ENCODE measurements at places on chromosomes 3 and 15.

DNA sequence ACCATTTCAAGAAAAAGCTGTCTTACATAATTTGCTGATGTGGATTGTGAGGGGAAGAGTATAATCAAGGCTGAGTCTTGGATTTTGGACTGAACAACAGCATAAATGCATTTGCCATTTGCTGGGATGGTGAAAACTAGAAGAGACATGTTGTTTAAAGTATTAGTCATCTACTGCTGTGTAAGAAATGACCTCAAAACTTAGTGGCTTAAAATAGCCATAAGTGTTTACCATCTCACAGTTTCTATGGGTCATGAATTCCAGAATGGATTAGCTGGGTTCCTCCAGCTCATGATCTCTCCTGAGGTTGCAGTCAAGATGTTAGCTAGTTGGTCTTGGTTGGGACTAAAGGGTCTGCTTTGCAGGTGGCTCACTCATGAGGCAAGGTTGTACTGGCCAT, 66.2 kb downstream of the SCN11A start:
- DNase-seq = no peak

DNA sequence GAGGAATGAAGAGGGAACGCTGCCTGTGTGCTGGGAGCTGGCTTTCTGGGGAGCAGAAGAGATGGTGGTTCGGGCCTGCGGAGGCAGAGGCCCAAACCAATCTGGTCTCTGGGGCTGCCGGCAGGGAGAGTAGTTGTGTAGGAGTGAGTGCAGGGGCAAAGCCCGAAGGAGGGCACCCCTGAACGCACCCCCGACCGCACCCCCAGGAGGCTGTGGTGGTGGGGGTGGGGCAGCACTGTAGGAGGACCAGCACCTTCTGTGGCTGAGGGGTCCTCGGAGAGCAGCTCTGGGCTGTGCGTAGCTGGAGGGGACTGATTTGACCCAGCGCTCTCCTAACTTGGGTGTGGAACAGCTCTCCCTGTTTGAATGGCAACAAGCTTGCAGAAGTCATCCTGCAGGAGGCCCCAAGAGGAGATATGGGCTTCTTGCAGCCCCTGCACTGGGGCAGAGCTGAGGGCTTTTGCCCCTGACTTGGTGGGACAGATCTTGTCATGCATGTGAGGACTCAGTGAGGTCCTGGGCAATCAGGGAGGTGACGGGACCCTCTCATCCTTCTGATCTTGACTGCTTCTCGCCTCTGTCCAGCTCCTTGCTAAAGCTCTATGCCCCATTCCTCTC, 26.1 kb downstream of the C15orf39 start:
- DNase-seq = no peak

GRCh38 chr3:48034000-48034516, 17.8 kb upstream of the MAP4 start:
- no peak for DNase-seq

DNA sequence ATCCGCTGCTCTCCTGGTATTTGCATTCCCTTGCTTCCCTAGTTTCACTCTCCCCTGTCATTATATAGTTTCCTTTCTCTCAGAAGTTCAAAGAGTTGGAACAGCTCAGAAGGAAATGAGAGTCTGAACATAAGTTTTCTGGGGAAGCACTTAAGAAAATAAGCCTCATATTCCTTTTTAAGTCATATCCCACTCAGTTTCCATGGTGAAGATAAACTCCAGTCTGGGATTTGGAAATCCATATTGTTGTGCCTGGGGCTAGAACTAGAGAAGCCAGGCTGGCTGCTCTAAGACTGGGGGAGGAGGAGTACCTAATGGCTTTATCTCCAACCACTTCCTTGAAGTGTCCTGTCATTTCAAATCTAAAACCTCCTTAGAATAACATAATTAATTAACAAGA, 134.2 kb upstream of the ALCAM start:
- no peak for DNase-seq

GRCh38 chr3:4615750-4616149, 122.6 kb downstream of the ITPR1 start:
- DNase-seq = no peak

DNA sequence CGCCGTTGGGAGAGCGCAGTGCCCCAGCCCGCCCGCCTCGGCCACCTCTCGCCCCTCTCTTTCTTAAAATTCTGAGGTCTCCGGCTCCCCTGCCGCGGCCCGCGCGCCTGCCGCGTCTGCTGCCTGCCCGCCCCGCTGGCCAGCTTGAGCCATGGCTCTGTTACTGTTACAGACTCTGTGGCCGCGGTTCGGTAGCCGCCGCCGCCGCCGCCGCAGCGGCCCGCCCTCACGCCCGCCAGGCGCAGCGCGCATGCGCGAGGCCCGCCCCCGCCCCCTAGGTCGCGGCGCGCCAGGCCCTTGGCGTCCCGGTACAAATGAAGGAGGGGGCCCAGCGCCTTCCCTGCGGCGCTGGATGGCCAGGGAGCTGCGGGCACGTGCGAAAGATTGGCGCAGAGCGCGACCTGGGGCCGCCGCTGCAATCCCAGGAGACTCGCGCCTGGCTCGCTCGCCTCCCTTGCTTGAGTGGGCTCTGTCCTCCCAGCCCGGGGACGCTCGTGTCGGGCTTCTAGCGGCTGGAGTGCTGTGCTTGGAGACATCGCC, at the start of gene ONECUT1:
TSS of gene ONECUT1 (minus strand) at position 168 of the 540 bp plus-strand sequence. CDS start 452 bp downstream, outside the sequence.
- DNase-seq = no peak
